ENCODE measurements at places on chromosomes 1 and 21.

DNA sequence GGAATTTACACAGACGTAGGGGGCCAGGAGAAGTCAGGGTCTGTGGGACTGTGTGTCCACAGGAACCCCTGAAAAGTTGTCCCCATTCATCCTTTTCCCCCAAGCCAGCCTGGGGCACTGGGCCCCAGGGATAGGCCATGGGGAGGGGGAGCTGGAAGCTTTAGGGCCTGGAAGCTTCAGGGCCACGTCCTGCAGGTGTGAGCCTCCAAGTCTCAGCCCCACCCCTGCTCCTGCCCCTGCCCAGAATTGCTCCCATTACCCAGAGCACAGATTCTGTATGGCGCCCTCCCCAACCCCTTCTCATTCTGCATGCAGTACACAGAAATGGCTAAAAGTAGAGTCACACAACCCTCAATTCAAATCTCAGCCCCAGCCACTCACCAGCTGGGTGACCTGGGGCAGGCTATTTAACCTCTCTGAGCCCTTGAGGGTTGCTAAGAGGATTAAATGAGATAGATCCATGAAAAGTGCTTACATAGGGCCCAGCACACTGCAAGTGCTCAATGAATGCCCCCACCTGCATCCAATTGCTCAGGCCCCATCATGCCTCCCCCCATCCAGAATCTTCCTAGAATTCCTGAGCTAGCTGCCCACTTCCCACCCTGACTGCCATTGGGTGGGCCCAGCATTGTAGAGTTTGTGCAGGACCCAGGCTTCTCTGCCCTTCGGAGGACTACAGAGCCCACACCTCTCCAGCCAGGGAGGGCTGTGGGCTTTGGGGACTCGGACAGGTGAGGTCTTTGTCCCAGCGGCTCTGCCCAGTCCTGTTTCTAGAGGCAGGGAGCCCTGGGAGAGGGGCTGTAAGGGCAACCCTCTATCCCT is 6.5 kb downstream of the RAP1GAP start:
- DNase-seq, result no peak

- DNase-seq, result no peak
Observed at GRCh38 chr1:219585837-219586455, 27.0 kb downstream of the ZC3H11B start.

DNA sequence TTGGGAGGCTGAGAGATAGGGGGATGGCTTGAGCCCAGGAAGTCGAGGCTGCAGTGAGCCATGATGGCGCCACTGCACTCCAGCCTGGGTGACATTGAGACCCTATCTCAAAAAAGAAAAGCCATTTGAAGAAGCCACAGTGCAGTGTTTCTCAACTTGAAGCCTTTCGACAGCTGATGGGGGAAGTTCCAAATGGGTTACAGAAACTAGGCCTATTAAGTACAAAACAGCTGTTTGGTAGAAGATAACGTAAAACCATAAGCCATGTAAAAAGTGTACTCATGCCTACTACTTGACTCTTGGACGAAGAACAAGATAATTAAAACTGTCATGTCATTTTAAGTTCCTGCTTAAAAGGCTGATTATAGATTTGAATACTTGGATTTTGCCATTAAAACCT is 16.6 kb downstream of the COPA start:
- DNase-seq, result no peak

GRCh38 chr1:171756856-171757255 is 15.0 kb upstream of the VAMP4 start:
- DNase-seq, result no peak

DNA sequence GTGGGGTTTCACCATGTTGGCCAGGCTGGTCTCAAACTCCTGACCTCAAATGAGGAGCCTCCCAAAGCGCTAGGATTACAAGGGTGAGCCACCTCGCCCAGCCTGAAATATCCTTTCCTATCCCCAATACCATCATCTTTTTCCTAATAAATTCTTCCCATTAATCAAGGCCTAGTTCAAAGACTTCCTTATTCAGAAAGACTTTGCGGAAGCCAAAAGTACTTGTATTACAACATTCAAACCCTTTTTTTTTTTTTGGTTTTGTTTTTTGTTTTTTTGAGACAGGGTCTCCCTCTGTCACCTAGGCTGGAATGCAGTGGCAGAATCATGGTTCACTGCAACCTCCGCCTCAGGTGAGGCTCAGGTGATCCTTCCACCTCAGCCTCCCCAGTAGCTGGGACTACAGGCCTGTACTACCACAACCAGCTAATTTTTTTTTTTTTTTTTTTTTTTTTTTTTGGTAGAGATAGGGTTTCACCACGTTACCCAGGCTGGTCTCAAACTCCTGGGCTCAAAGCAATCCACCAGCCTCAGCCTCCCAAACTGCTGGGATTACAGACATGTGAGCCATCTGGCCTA is 7.6 kb downstream of the SLC19A2 start:
- DNase-seq, result no peak

- DNase-seq, result no peak
Observed at GRCh38 chr21:35716876-35717565, 343.3 kb downstream of the SETD4 start.

DNA sequence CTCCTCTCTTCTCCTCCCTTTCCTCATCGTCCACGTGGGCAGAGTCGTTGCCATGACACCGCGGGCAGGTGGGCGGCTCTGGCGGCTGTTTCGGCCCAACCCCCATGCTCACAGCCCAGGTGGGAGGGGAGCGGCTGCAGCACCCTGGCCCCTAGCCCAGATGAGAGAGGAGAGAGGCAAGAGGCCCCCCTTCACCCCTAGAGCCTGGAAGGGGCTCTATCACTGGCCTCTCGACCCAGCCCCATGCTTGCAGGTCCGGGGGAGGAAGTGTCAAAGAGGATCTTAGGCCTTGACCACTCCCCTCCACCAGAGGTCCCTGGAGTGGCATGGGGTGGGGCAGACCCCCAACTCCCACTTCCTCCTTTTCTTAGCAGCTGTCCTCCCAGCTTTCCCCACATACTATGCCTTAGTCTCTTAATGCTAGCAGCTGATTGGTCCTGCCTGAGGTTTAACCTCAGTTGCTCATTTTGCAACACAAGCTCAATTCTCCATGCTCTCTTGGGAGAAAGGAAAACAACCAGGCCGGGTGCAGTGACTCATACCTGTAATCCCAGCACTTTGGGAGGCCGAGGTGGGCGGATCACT is 10.4 kb downstream of the DLGAP3 start:
- no peak for DNase-seq

DNA sequence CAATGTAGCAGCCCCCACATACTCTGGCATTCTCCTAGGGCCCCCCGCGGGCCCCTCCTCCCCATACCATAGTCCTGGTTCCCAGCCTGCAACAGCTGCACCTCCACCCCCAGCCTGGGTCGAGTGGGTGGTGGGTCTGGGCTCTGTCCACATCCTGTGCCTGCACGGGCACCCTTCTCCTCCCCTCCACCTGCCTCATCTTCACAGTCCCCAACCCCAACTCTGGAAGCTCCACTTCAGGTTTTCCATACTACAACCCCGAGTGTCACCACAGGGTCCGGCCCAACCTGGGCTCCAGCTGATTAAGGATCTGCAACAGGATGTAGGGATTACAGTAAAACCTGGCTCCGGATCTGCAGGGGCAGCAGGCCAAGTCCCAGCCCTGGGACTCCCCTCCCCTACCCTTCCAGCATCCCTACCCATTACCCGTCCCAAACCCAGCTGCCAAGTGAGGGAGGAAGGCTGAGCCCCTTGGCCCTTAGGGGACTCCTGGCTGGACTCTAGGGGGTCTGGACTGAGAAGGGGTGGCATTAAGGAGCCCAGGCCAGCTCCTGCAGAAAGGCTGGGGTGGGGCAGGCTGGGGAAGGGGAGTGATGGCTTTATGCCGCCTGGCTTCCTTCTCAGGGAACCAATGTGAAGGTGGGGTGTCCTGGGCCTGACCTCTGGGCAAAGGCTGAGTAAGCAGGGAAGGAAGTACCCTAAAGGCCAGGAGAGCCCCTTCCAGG is 116.8 kb downstream of the CASZ1 start:
- no peak for DNase-seq

DNA sequence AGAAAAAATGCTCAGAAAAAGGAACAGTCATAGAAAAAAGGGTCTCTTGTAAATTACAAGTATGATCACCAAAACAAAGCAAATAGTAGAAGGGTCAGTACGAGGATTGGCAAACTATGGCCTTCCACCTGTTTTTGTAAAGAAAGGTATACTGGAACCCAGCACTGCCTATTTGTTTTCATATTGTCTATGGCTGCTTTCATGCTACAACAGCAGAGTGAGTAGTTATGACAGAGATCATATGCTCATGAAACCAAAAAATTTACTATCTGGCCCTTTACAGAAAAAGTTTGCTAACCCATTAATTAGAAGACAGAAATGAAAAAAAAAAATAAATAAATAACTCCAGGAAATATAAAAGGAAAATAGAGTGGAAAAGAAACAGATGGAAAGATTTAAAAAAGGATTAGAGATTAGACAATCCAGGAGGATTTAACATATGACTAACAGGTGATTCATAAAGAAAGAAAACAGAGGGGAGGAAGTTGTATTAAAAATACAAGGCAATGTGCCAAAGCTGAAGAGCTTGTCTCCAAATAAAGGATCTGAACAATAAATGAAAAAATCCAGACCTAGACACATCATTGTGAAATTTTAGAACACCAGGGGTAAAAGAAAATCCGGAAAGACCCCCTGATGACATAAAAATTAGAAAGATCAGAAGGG is 108.5 kb upstream of the SERTAD4 start:
- no peak for DNase-seq

- DNase-seq, result no peak
Observed at GRCh38 chr1:228161362-228161761, 4.2 kb upstream of the IBA57 start.

GRCh38 chr21:38861989-38862683 is 56.4 kb downstream of the ETS2 start:
- peak; percentile 54 for DNase-seq

- DNase-seq, result no peak
Observed at GRCh38 chr1:110690709-110691365, 16.1 kb upstream of the KCNA3 start.

DNA sequence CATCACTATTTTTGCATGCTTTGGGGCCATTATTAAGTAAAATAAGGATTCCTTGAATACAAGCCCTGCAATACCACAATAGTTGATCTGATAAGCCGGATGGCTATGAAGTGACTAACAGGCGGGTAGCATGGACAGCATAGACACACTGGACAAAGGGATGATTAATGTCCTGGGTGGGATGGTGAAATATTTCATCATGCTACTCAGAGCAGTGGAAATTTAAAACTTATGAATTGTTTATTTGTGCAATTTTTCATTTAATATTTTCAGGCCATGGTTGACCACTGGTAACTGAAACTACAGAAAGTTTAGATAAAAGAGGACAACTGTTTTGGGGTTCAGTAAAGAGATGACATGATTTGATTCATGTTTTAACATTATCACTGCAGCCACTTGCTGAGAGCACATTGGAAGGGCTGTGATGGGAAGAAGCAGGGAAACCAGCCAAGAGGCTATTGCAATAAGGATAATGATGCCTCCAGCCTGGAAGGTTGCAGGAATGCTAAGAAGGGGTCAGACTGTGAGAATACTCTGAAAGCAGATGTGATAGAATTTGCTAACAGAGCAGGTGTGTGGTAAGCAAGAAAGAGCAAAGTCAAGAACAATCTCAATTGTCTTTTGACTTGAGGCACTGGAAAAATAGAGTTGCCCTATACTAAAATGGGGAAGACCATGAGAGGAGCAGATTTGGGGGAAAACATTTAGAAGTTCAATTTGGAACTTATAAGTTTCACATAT is 62.5 kb upstream of the TNFSF4 start:
- DNase-seq, result no peak

DNA sequence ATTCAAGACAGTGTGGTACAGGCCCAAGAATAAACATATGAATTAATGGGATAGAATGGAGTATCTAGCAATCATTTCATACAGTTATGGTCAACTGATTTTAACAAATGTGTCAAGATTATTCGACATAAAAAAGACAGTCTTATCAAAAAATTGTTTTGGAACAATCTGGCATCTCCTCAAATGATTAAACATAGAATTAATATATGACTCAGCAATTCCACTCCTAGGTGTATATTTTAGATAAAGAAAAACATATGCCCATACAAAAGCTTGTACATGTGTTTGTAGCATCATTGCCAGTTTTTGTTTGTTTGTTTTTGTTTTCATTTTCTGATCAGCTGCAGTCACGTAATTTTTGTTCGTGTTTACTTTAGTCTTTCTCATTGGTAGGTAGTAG is 1188.3 kb downstream of the BRINP3 start:
- no peak for DNase-seq

- no peak for DNase-seq
Observed at GRCh38 chr1:26706315-26706714, 10.5 kb downstream of the ARID1A start.

DNA sequence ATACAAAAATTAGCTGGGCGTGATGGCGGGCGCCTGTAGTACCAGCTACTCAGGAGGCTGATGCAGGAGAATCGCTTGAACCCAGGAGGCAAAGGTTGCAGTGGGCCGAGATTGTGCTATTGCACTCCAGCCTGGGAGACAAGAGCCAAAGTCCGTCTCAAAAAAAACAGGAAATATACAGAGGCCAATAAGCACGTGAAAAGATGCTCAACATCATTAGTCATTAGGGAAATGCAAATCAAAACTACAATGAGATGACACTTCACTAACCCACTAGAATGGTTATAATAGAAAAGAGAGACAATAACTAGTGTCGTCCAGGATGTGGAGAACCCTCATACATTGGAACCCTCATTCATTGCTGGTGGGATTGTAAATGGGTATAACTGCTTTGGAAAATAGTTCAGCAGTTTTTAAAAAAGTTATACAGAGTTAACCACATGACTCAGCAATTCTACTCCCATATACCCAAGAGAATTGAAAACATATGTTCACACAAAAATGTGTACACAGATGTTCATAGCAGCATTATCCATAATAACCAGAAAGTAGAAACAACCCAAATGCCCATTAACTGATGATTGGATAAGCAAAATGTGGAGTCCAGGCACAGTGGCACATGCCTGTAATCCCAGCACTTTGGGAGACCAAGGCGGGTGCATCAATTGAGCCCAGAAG is 6.4 kb upstream of the E2F2 start:
- DNase-seq, result no peak

DNA sequence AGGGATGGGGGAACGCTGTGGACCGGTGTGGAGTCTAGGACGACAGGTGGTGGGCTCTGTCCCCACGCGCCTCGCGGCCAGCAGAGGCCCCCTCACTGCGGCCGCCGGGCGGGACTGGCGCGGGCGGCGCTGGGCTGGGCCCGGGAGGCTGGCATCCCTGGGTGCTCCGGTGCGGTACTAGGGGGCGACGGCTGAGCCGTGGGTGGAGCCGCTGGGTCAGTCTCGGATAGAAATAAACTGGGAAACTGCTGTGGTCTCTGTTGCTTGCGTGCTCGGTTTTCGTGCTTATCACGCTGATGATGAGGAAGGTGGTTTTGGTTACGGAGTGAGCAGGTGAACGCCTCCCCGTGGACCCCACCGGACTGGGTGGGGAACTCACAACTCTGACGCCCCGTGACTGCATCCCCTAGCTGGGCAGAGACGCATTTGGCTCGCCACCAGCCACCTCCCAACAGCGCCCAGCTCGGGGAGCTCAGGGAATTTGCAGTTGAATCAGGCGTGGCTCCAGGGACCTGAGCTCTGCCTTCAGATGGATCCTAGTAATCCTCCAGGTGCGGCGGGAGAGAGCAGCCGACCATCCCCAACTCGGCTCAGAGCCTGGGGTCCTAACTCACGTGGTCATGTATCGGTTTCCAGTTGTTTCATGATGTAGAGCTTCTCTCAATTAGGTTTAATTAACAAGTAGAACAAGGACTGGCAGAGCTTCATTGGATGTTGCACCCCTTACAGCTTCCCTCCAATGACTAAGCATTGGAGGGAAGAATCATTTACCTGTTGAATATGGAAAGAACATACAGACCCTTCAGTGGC is 32.1 kb downstream of the HSD17B7 start:
- DNase-seq, result no peak

- no peak for DNase-seq
Observed at GRCh38 chr1:11543796-11544195, 64.8 kb downstream of the DISP3 start.

Data from GF-D8 (cell line).